ENCODE measurements at places on chromosomes 7 and 10. TPM values are rescaled to one million over a fixed set of nuclear protein-coding genes. Genes with fewer than 3 reads are reported as not detected.

- no peak for DNase-seq
Measured at GRCh38 chr7:114531326-114531725, 116.7 kb downstream of the FOXP2 start.

GRCh38 chr7:67566101-67566500, 569.5 kb downstream of the TYW1 start:
- DNase-seq, result no peak

DNA sequence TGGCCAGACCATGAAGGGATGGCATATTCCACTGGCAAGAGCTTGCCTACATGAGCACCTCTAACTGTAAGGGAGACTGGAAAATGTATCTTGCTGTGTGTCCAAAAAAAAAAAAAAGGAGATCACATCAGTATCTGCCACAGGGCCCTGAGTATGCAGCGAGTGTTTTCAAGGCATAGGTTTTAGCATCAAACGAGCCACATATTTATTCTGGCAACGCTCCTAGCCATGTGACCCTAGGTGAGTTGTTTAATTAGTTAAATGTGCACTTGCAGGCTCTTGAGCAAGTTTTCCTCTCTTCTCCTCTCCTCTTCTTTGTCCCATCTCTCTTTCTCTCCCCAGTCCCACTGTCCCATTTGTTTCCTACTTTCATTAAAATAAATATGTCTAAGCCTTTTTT, 428.7 kb upstream of the AKR1E2 start:
- no peak for DNase-seq

DNA sequence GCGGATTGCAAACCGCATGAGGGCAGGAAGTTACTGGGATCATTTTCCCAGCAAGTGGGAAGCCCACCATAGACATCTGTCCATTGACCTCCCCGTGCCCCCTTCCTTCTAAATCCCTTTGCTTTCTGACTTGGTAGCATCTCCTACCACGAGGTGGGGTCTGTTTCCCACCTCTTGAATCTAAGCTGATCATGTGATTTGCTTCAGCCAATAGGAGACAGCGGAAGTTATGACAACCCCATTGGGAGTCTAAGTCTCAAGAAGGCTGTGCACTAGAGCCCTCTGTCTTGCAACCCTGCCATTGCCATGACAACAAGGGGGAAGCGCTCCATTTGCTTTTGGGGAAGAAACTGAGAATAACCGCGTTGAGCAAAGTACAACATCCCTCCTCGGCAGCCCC, 39.2 kb upstream of the CARD11 start:
- DNase-seq, result no peak

HTRA1 gene
- 55.7 TPM for total RNA-seq

Measured in HFFc6 (cell line).